ENCODE measurements at places on chromosomes 2 and 18. TPM values are rescaled to one million over a fixed set of nuclear protein-coding genes. Genes with fewer than 3 reads are reported as not detected.

- DNase-seq, result no peak
- peaks cover 13% of the 10 kb centered on the region for H3K27me3 ChIP-seq
- peaks cover 48% of the 10 kb centered on the region for H3K4me1 ChIP-seq
- H3K36me3 ChIP-seq, result no peaks in the 10 kb centered on the region
- H3K27ac ChIP-seq, result peak overlapping the region; percentile 27
- H3K4me3 ChIP-seq, result peak overlapping the region; percentile 94
Measured at GRCh38 chr2:64987001-64987955, 1.9 kb upstream of the SLC1A4 start.

DNA sequence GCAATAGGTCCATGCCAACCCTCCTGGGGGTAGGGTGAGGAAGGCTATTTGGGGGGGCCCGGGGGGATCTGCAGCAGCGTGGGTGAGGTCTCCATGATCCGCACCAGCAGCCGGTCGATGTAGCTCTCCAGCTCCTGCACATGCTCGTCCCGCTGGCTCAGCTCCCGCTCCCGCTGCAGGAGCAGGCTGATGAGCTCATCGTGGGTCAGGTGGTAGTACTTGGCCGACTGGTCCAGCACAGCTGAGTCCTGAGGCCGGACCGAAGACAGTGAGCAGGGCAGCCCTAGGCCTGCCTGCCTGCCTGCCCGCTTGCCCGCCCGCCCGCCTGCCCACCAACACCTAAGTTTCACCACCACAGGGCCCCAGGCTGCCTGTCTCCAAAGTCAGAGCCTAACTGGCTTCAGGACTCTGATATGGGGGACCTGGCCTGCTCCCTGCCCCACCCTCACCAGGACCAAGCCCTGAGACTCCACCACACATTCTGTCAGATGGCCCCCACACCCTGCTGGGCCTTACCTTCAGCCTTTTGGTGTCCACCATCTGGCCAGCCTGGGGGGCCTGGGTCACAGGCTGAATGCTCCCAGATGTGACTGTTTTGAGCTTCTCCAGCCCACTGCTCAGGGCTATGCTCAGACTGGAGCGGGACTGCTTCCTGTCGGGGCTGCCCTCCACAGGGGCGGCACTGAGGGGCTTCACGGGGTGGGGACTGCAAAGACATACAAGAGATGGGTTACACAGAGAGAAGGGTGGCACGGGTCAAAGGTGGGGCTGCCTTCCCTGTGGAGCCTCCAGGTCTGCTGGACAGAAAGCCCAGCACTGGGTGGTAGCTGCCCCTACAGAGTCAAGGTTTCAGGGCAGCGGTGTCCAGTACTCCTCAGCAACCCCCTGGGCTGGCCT, 4.2 kb upstream of the SFXN5 start:
- no peak overlapping the region for H3K4me3 ChIP-seq
- no peak for DNase-seq
- H3K4me1 ChIP-seq, result peaks cover 10% of the 10 kb centered on the region
- no peak overlapping the region for H3K27ac ChIP-seq
- no peaks in the 10 kb centered on the region for H3K36me3 ChIP-seq

- no peak overlapping the region for H3K4me3 ChIP-seq
- no peaks in the 10 kb centered on the region for H3K27me3 ChIP-seq
- no peaks in the 10 kb centered on the region for H3K4me1 ChIP-seq
- no peak overlapping the region for H3K27ac ChIP-seq
- DNase-seq, result no peak
Measured at GRCh38 chr2:105990624-105991023, 203.5 kb downstream of the UXS1 start.

CYP27A1 gene
- 4.8 TPM for total RNA-seq

DNA sequence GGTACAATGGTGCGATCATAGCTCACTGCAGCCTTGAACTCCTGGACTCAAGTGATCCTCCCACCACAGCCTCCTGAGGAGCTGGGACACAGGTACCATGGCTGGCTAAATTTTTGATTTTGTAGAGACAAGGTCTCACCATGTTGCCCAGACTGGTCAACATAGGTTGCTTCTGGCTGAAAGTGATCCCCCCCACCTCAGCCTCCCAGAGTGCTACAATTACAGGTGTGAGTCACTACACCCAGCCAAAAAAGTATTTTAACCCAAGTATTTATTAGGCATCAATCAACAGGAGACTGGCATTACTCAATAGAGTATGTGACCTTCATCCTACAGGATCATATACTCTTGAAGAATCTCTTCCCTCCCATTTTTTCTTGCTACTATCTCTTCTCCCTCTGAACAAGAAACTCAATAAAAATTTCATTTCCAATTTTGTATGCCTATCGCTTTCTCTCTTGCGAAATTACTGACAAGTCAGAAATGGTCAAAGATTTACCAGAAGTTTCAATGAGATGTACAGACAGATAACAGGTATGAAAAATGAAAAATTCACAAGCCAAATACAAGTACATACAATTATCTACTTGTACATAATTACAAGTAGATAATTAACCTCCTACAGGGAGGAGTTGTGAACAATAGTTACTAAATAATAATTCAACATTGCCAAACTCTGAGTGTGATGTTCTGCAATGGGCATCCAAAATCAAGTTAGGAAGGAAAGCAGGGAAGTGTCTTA, 34.9 kb upstream of the CCNT2 start:
- no peak overlapping the region for H3K27ac ChIP-seq
- no peak for DNase-seq
- no peaks in the 10 kb centered on the region for H3K4me1 ChIP-seq
- no peak overlapping the region for H3K4me3 ChIP-seq

DNA sequence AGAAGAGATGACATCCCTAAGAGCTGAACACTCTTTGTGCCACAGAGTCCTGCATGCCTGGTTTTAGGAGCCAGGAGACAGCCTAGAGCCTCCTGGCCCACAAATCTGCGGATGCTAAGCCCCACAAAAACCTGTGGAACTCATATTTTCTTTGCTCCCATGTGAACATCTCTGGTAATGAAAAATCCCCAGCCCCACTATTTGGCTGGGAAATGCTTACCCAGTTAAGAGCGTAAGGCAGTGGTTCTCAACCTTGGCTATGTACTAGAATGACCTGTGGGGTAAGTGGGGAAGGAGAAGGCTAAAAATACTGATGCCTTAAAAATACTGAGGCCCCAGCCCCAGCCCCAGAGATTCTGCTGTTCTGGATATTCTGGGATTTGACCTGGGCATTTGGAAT, 208.1 kb downstream of the EN1 start:
- H3K27me3 ChIP-seq, result peaks cover 17% of the 10 kb centered on the region
- H3K4me1 ChIP-seq, result peaks cover 9% of the 10 kb centered on the region

Data from neural crest cell (in vitro differentiated cells).